Activated gamma-delta T cell treated with Interleukin-2 at 50 U/mL for 16 hours (primary cell): ENCODE measurements at places on chromosomes 5 and 9.

DNA sequence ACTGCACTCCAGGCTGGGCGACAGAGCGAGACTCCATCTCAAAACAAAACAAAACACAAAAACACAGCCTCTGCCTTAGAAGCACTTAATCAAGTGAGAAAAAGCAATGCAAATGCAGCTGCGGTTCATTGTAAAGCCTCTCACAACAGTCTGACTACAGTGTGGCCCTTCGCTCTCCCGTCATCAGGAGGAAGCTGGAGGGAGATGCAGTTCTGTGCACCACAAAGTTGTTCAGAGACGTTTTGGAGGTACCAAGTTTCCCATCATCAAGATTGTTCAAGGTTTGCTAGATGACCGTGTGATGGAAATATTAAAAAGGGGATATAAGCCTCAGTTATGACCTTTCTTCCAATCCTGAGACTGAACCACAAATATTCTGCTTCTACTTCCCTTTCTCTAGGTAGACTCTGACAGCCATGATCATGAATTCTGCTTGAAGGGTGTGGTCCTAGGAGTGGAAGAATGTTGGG lies 40.9 kb downstream of the SEC61B start:
- DNase-seq, result no peak

DNA sequence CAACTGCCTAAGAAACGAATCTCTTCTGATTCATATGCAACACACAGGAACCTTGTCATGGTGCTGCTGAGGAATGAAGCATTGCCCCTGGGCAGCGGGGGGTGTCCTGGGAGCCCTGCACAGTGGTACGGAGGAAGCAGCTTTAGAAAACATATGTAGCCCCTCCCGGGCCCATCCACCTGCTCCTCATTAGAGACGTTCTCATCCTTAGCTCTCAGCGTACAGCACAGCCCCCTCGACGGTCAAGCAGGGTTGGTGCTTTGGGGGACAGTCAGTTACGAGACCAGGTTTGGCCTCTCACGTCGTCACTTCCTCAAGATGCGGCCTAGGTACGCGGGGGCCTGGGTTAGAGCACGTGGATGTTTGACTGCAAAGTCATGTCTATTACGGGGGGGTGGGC lies 28.4 kb upstream of the LAMC3 start:
- no peak for DNase-seq

DNA sequence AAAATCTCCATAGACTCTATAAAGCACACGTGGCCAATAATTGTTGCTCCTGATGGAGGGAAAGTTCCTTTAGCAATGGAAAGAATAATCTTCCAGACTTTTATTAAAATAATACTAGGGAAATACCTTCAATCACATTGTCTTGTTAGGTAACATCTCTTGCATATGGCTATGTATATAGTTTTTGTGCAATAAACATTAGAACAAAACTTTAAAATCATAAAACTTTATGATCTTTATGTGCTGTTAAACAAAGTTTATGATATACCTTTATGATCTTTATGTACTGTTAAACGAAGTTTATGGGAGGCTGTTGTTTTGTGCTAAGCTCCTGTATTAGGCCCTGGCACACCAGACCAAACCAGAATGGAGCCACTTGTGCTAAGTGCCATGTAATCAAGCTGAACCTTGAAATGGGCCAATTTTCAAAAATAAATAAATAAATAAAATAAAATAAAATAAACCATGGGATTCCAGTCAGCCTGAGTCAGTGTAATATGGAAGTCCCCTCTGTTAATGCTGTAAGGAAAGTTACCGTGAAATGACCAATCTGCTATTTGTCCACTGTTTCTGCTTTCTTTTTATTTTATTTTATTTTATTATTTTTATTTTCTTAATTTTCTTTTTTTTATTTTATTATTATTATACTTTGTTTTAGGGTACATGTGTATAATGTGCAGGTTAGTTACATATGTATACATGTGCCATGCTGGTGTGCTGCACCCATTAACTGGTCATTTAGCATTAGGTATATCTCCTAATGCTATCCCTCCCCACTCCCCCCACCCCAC lies 431.3 kb downstream of the SPATA31D1 start:
- DNase-seq, result no peak

- no peak for DNase-seq
Observed at GRCh38 chr5:64384765-64385164, 121.0 kb upstream of the RGS7BP start.

- DNase-seq, result no peak
Observed at GRCh38 chr5:169222934-169223594, 77.9 kb downstream of the SLIT3 start.

- DNase-seq, result no peak
Observed at GRCh38 chr5:83857341-83857740, 136.7 kb upstream of the HAPLN1 start.

- DNase-seq, result no peak
Observed at GRCh38 chr9:136095070-136096058, at the start of gene NACC2. Gene NACC2, minus strand, starts transcription at chr9:136095289. Its CDS starts 44,768 bp downstream, at chr9:136050521.

GRCh38 chr5:176888016-176888864 lies 10.9 kb downstream of the HK3 start:
- DNase-seq, result no peak

DNA sequence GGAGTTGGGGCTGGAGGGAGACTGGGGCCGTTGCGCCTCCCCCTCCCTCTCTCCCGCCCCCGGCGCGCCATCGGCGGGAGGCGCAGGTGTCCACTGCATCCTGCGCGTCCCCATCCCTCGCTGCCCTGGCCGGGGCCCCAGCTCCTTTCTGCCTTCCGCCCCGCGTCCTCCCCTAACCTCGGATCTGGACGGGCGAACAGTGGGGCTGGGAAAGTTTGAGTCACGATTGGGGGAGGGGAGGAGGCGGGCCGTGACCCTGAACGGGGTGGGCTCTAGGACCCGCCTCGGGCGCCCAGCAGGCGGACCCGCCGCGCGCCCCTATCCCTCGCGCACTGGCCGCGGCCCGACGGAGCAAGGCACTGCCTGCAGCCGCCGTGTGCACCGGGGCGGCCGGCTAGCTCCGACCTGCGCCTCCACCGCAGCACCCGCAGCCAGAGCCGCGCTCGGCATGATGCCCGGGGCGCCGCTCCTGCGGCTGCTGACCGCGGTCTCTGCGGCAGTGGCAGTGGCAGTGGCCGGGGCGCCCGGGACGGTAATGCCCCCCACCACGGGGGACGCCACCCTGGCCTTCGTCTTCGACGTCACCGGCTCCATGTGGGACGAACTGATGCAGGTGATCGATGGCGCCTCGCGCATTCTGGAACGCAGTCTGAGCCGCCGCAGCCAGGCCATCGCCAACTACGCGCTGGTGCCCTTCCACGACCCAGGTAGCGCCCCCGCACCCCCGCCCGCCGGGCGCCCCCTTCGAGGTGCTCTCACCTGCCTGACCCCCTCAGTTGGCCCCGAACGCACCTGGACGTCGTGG lies at the start of gene HMCN2:
Gene HMCN2 (plus strand): TSS at position 330 of the 805 bp plus-strand sequence. CDS start 119 bp downstream, at position 449.
- DNase-seq, result no peak

GRCh38 chr5:122142480-122143164 lies 13.3 kb downstream of the ZNF474 start:
- no peak for DNase-seq

- no peak for DNase-seq
Observed at GRCh38 chr9:73515216-73515615, 363.6 kb downstream of the ANXA1 start.

- DNase-seq, result no peak
Observed at GRCh38 chr9:98572054-98572627, 136.6 kb downstream of the GABBR2 start.

- no peak for DNase-seq
Observed at GRCh38 chr5:8376478-8376877, 507.5 kb downstream of the MTRR start.

DNA sequence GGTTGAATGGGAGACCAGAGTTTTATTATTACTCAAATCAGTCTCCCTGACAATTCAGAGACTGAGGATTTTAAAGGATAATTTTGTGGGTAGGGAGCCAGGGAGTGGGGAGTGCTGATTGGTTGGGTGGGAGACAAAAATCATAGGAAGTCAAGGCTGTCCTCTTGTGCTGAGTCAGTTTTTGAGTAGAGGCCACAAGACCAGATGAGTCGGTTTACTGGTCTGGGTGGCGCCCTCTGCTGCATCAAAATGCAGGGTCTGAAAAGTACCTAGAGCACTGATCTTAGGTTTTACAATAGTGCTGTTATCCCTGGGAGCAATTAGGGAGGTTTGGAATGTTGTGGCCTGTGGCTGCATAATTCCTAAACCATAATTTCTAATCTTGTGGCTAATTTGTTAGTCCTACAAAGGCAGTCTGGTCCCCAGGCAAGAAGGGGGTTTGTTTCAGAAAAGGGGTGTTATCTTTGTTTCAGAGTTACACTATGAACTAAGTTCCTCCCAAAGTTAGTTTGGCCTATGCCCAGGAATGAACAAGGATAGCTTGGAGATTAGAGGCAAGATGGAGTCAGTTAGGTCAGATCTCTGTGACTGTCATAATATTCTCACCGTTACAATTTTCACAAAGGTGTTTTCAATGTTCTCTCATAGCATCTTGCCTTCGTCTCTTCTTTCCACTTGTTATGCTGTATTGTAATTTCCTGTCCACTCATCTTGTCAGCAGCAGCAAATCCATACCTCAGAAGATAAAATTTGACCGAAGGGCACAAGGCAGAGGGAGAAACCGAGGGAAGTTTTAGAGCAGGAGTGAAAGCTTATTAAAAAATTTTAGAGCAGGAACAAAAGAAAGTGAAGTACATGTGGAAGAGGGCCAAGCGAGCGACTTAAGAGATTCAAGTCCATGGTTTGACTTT lies 59.2 kb upstream of the CLINT1 start:
- peak; percentile 40 for DNase-seq

DNA sequence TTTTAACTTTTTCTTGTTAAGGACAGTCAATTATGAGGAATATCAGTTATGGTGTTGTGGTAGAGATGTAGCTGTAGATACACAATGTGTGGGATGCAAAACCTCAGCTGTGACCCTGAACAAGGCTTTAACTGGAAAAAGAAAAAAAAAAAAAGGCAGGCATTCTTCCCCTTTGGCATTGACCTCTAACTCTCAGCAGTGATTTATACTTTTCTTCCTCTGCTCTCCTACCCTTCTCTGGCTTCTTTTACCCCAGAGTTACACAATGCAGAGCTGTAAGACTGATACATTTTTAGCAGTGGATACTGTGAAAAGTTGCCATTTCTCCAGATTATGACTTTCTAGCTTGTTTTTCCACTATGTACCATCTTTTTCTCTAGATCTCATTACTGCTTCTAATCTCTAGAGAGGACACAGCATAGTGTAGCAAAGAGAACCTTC lies 2.0 kb downstream of the CTNNAL1 start:
- no peak for DNase-seq

DNA sequence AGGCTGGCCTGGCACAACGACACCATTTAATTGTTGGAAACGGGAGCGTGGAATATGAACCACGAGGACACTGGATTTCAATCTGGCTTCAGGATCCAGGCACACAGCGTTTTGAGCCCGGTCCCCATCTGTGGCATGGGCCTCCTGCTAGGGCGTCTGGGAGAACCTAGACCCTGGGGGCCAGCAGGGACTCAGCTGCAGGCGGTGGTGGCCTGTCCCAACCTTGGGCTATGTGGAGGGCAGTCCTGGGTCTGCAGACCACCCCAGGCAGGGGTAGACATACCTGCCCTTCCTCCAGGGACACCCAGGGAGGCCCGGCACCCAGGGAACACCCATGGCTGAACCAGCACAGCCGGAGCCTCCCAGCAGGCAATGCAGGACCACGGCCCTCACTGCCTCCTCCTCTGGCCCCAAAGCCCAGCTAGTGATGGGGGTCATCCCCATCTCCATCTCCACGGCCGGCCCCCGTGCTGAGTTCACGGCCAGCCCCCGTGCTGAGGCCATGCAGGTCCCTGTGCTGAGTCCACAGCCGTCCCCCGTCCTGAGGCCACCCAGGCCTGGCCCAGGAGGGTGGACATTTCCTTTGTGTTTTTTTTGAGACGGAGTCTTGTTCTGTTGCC lies 18.5 kb upstream of the UBAC1 start:
- DNase-seq, result no peak

DNA sequence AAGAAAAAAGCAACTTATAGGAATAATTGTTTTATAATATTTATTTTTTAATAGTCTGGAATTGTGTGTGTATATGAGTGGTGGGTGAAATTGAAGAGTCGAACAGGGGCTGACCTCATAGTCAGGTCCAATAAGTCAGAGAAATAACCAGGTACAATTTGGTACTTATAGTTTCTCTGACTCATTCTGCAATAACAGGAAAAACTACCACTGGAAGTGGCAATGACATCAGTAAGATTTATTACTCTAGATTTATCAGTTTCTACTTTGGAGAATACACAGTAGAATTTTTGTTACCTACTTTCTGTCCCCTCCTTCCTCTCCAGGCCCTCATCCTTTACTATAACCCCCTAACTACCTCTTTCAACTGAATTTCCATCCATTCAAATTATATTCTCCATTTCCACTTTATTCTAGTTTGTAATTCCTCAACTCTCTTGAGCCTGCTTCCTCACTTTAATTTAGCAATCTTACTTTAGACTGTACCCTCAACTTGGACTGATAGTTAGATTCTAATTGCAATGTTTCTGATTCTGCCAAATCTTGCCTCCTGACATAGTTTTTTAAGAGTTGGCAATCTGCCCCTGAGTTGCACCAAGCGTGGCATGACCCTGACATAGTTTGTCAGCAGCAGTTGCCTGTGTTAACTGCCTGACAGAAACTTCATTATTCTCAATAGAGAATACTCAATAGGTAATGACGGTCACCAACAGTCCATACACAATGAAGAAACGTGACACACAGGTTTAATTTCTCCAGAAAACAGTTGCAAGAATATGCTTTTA lies 475.3 kb upstream of the RIOK2 start:
- DNase-seq, result no peak

DNA sequence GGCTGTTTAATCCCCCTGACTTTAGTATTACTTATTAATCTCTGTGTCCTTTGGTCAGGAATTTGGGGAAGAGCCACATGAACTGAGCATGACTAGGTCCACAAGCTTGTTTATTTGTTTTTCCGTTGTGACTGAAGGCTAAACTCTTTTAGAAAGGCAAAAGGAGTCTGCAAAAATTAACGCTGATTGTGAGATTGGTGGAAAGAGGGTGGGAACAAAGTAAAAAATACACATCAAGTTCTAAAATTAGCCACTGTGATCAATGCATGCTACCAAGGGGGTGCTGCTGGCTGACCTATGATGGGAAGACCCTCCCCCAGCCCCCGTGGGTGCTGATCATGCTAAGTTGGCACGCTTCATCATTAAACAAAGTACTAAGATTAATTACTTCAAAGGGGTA lies 356.8 kb downstream of the ADGRV1 start:
- no peak for DNase-seq

GRCh38 chr9:35658137-35658967 lies at the start of gene CCDC107:
Gene CCDC107, plus strand, starts transcription at chr9:35658292. Its CDS starts 88 bp downstream, at chr9:35658380.
- DNase-seq, result peak; percentile 80

- DNase-seq, result no peak
Observed at GRCh38 chr5:96176022-96176421, 214.4 kb upstream of the ELL2 start.

- DNase-seq, result no peak
Observed at GRCh38 chr5:157167214-157167621, 1.2 kb upstream of the GARIN3 start.
